ENCODE measurements at places on chromosomes 12 and 14.

- no peak for DNase-seq
These were observed 48.5 kb downstream of the BAZ1A start for GRCh38 chr14:34826661-34827060.

DNA sequence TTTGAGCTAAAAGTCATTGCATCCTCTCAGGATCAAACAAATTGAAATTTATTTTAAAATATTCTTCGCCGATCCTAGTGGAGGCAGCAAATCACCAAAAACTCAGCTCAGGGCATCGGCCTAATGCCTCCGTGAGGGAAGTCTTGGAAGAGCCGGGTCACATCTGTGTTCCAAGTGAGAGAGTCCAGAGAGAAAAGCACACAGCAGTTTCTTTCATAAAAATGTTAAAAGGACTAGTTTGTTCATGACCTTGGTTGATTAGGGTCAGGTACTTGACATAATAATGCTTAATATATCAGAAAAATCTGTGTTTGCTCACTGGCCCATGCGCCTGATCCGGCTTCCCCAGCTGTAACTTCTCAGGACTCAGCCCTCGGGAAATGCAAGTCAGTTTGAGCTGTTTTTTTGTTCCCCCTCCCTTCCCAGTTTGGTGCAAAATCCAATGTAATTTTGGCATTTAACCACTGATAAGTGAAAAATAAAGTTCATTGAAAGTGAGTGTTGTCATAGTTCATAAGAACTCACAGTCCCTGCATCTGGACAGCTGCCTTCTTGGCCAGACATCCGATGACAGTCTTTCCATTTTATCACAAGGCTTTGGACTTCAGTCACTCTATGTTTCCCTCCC, 161.7 kb downstream of the CAND1 start:
- no peak for DNase-seq

- DNase-seq: peak; percentile 88
These were observed 101.5 kb downstream of the SMOC1 start for GRCh38 chr14:69980457-69981425.

- DNase-seq: no peak
These were observed 47.5 kb downstream of the GALNT4 start for GRCh38 chr12:89476904-89477595.

- no peak for DNase-seq
These were observed 88.8 kb downstream of the ANO6 start for GRCh38 chr12:45304514-45305178.

- no peak for DNase-seq
These were observed 77.8 kb upstream of the BDKRB2 start for GRCh38 chr14:96126783-96127271.

GRCh38 chr12:65335981-65336380, 57.5 kb downstream of the MSRB3 start:
- no peak for DNase-seq

DNA sequence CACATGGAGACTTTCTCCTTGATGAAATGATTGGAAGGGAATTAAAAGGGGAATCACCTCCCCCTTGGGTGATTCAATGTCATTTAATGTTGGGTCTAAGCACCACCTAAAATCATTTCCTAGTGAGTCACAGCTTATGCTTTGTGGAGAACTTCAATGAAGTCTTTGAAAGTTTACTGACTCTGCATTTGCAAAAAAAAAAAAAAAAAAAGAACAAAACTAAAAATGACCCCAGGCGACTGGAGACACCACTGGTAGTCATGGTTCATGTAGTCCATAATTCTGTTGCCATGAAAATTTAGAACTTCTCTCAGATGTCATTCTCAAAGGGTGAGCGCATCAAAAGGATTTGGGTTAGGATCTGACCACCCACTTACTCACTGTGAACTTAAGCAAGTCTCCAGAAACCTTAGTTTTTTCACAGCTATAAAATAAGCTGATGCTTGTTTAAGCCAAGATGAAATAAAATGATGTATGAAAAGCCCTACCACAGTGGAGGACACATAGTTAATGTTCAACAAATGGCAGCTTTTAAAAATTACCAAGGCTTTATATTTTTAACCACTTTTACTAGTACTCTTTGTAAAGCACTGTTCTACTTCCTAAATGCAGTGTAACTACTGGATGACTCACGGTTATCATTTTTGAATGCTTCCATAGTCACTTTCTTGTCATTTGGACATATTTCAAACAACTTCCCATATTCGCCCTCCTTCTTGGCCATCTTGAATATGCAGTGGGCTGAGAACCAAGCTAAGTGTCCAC, 18.1 kb upstream of the KSR2 start:
- DNase-seq: no peak

Measured in NCI-H146 (cell line).